ENCODE measurements at places on chromosomes 11 and 22.

DNA sequence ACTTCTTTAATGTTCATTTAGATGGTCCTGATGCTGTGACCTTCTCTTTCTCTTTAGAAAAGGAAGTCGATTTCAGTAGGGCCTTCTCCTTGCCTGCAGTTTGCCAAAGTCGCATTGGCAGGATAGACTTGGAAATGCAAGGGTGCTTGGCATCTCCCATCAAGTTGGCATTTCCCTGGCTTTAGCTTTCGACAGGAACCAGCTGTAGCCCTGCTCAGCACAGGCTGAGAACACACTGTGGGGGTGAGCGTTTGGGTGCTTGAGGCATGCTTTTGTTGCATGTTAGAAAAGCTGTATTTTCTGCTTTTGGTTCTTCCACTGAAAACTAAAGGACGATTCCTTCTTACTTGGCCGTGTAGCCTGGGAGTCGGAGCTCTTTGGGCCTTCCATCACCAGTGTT, 37.7 kb downstream of the LDLRAD3 start:
- no peak for DNase-seq

DNA sequence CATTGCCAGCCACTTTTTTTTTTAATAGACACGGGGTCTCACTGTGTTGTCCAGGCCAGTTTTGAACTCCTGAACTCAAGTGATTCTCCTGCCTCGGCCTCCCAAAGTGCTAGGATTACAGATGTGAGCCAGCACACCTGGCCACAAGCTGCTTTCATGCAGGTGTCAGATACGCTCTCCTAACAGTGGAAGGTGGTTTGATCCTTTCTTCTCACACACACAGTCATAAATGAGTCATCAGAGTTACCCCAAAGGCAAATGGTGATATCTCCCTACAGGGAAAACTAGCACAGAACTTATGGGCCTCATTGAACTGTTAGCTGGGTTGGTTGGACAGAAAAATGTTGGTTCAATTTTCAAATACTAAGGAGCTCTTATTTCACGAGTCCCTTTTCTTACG, 38.2 kb upstream of the UBASH3B start:
- DNase-seq, result no peak

- no peak for DNase-seq
Observed at GRCh38 chr22:18069041-18069440, 8.7 kb upstream of the PEX26 start.

DNA sequence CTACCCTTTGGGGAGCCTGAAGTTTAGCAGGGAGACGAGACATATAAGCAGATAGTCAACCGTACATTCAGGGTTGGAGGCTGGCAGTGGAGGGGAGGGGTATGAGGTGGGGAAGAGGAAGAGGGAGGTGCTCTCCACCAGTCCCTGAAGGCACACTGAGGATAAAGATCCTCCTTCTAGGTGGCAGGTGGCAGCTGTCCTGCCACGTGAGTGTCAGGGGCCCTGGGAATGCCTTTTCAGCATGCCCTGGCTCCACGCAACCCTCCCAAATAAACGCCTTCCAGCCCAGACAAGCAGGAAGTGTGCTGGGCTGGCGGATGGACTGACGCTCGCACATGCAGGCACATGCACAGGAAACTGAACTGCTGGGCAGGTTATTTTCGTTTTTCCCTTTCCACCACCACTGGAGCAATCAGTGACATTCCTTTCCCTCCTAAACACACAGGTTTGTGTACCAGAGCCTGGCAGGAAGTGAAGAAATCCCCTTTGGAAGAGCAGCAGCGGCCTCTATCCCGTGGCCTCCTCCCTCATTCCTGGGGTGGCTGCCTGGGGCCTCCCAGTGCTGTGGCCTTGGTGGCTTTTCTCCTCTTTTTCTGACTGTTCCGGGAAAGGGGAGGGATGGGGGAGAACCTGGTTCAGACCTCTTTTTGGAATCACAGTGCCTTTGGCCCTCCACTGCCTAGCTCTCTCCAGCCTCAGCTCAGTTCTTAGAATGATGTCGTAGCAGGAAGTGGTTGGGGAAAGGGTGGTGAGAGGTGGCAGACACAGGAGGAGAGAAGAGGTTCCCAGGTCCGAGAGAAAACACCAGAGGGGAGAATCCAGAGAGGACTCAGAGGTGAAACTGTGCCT, 157.0 kb upstream of the TIMP3 start:
- no peak for DNase-seq

GRCh38 chr11:100647861-100648260, 39.2 kb upstream of the ARHGAP42 start:
- DNase-seq, result no peak

DNA sequence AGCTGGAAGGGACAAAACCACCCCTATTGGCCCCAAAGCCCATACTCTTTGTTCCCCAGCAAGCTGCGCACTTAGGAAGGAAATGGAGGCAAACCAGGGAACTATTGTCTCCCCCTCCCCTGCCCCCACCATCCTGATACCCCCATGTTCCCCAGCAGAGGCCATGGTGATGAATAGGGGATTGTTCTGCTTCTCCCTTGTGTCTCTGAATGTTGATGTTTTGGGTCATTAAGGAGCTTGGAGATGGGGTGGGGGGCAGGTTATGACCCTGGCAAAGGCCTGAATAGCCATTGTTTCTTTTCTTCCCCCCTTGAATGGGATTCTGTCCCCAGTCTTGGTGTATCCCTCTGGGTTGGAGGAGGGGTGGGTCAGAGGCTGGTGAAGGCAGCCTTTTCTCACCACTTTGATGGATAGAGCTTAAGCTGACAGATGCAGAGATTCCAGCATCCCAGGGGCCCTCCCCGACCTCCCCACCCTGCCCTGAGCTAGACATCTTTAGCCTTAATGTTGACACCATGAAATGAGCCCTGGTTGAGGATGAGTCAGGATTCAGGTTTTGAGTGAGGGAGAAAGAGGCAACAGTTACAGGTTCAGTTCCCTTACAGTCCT, 8.3 kb downstream of the DTX4 start:
- DNase-seq, result no peak

- no peak for DNase-seq
Observed at GRCh38 chr11:28132548-28132947, 24.4 kb downstream of the METTL15 start.

GRCh38 chr11:59754494-59754858, 700 bp upstream of the STX3 start:
- DNase-seq, result no peak

DNA sequence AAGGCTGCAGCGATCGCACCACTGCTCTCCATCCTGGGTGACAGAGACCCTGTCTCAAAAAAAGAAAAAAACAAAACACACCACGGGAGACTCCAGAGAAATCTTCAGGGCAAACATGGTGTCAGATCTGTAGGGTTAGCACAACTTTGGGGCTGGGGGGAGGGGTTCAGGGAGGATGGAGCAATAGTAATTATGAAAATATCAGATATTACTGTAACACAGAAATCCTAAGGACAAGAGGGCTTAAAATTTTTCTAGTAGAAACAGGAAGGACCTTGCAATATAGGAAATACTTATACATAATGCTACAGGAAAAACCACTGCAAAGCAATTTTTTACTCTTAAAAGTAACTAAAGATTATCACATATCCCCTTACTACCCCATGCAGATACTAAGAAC, 13.8 kb downstream of the EIF4ENIF1 start:
- DNase-seq, result no peak

- DNase-seq, result no peak
Observed at GRCh38 chr11:12809864-12810567, 135.8 kb downstream of the TEAD1 start.

GRCh38 chr22:31585161-31585859, 76.7 kb downstream of the PISD start:
- DNase-seq, result no peak

- DNase-seq, result no peak
Observed at GRCh38 chr11:88489030-88489429, 151.5 kb upstream of the CTSC start.

- no peak for DNase-seq
Observed at GRCh38 chr11:44998051-44998450, 47.4 kb upstream of the TP53I11 start.

DNA sequence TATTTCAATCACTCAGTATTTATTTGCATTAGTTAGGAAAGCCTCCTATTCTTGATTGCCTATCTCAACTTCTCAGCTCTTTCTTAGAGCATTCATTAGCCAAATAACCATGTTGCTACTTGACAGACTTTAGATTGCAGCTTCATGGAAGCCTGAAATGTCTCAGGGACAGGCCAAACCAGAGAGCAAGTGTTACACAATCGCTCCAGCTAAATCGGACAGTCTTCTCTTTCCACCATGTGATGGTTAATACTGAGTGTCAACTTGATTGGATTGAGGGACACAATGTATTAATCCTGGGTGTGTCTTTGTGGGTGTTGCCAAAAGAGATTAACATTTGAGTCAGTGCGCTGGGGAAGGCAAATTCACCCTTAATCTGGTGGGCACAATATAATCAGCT, 106.5 kb upstream of the DRD2 start:
- no peak for DNase-seq

DNA sequence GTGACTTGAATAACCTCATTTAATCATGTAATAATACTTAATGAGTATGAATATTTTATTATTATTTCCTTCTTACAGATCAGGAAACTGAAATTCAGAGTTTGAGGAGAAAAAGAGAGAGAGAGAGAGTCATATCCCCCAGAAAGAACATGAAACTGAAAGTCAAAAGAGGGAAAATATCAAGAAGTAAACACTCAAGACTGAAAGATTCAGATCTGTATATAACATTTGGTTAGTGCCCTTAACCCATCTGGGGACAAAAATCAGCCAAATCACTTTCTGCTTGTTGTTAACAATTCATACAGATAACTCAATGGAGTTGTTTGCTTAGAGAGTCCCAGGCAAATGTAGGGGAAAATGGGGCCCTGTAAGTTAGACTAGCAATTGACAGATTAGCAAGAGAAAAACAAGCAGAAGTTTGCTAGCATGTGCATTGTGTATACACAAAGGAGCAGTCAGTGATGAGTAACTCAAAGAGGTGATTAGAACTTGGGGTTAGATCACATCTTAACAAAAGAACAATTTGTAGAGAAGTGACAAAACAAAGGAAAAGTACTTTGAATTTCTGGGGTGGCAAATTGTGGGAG, 25.9 kb upstream of the MMP13 start:
- no peak for DNase-seq

GRCh38 chr11:7638710-7639642, 34.3 kb downstream of the CYB5R2 start:
- DNase-seq, result no peak

GRCh38 chr11:116911976-116912734, 74.7 kb upstream of the APOA1 start:
- DNase-seq, result peak; percentile 35

DNA sequence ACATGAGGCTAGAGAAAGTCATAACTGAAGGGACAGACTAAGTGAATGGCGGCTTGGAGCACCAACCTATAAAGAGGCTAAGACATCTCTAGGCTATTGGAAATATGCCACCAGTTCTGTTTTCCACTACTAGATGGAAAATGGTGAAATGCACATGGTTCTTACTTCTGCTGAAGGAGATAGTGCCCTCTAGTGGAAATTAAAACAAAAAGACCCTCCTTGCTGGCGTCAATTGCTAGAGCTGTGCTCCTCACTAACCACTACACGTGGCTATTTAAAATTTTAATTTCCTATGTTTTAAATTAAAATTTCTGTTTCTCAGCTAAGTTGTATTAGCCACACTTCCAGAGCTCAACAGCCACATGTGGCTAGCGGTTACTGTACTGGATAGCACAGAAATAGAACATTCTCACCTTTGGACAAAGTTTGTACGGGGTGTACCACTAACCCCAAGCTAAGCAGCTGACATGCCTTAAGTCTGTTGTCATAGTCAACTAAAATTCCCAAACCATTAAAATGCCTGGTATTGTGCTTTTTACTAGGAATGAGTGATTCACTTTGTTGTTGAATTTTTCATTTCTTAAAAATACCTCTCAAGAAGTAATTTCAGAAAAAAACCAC, 34.1 kb upstream of the CALCA start:
- DNase-seq, result peak; percentile 3

DNA sequence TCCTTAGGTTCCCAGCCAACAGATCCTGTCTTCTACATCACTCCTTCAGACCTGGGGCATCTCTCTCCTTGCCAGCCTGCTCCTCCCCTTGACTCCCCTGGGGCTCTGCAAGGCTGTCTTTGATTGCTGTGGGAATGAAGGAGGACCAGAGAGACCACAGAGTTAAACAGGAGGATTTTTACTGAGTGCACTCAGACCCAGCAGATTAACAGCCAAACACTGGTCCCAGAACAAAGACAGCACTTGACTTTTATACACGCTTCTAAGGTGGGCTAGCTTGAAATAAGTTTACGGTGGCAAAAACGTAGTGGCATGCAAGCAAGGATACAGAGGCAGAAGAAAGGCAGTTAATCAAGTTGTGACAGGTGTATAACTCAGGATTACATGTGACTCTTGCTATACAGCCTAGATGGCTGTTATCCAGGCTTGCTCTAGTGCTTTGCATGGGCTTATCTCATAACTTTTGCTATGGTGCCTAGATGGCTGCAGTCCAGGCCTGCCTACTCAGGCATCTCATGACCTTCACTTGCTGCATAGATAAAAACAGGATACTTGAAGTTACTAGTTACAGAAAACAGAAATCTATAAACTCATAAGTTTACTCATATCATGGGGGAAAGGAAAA, 22.0 kb upstream of the GLYATL1 start:
- no peak for DNase-seq

DNA sequence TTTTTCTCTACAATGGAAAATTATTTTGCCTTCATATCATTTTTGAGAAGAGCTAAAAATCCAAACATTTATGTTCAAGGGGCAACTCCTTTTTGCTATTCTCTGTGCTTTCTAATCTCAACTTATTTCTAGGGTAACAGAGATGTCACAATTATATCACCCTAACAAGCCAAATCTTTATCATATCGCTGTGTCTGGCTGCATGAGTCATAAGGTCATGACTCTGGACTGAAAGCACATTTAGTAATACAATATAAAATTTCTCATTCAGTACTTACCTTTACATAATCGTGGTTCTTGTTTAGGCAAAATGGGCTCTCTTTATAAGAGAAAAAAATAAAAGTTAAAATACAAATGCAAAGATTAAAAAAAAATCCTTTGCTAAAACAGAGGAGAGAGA, 326.0 kb downstream of the CASP12 start:
- no peak for DNase-seq

GRCh38 chr11:9604134-9604533, 30.7 kb downstream of the WEE1 start:
- DNase-seq, result no peak

GRCh38 chr11:818396-819128, at the start of gene PNPLA2:
TSS of gene PNPLA2 (plus strand) at chr11:818914. CDS start at chr11:819719, 805 bp downstream.
- no peak for DNase-seq

DNA sequence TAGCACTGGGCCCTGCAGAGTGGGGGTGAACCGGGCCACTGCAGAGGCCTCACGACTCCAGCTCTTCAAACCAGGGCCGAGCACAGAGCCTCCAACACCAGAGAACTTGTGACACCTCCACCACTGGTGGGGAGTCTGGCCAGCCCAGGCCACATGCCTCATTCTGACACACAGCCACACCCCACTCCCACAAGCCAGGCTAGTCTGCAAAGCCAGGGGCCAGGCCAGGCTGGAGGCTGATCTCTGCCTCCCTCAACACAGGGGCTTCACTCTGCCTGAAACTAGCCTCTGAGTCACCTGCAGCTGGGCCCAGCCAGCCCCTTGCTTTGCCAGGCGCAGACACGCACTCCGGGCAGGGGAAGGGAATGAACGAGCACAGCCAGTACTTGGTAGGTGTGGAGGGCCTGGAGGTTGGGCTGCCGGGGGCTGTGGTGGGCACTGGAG, 102.9 kb downstream of the MED15 start:
- DNase-seq, result no peak
